HT1080 (cell line): ENCODE measurements at places on chromosomes 4 and X. TPM values are rescaled to one million over a fixed set of nuclear protein-coding genes. Genes with fewer than 3 reads are reported as not detected.
A peak's percentile ranks its signal among the peaks of the same experiment; 100 is the strongest.

- peak; percentile 88 for DNase-seq
Observed at GRCh38 chr4:110854021-110854678, 231.3 kb upstream of the PITX2 start.

DNA sequence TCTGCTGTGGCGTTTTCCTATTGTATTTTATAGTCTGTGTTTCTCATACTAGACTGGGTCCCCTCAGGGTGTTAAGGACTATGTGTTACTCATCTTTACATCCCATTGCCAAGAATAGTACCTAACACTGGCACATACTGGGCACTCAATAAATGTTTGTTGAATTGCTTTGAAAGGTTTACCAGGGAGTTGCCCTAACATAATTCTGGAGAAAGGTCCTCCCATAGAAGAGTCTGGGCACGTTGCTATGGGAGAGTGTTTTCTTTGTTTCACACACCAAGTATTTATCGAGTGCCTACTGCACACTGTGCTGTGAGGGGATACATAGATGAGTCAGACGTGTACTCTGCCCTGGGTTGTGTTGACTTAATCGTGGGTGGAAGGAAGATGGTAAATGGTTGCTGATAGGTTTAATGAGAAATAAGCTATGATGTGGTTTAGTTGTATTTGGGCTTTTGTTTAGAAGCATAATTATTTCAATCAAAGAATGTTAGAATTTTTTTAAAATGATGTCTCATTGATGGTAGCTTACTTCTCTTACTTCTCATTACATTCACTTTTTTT is 42.9 kb downstream of the AFF1 start:
- DNase-seq: peak; percentile 85

GRCh38 chr4:44701037-44701436 is 22.8 kb downstream of the GUF1 start:
- no peak for DNase-seq

The MTNR1A gene
- total RNA-seq: not detected in 2 replicates

DNA sequence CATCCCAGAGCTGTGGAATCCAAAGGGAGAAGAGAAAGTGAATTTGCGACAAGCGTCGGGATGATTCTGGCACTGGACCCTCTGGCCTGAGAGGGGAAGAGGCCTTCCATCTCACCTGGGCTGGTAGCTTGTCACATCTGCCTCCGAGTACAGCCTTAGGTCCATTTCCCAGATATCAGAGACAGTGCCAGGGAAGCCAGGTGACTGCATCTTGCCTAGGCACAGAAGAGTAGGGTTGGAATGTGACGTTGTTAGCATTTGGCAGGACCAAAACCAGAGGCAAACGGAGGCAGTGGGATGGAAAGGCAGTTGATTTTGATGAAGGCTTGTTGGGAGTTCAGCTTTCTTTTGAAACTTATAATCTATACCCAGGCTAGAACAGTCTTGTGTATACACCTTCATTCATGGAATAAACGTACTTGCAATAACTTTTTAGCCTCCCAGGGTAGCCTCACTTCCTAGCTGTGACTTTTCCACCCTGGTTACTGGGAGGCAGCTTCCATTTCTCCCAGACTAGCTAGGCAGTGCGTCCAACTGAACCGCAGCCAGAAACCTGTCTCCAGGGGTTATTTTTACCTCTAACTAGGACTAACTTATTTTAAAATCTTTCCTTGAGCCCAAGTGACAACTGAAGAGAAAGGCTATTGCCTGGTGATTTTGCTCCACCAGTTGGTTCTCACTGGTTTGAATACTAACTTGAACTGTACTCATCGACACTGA is 5.9 kb downstream of the SOD3 start:
- no peak for DNase-seq

The TBX22 gene
- not detected in 2 replicates for total RNA-seq

The APLN gene
- 3.8 and 4.8 TPM in 2 replicates for total RNA-seq

The TLL1 gene
- total RNA-seq: 0.31 TPM in 1 of 2 replicates, not detected in the other

DNA sequence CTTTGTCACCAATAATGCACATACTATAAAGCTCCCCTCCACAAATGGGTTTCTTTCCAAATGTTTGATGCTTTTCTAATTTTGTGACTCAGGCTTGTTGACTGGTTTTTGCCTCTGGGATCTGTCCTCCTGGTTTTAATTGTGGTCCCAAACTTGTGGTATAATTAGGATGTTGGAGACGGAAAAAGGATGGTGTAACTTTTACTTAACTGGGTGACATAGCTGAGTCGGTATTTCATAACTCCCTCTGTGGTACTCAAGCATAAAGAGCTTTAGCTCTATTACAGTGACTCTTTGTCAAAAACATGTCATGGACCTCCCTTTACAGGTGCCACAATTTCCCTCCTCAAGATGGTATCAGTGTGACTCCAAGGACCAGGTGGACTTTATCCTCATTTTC is 119.7 kb upstream of the RBPJ start:
- DNase-seq: no peak

DNA sequence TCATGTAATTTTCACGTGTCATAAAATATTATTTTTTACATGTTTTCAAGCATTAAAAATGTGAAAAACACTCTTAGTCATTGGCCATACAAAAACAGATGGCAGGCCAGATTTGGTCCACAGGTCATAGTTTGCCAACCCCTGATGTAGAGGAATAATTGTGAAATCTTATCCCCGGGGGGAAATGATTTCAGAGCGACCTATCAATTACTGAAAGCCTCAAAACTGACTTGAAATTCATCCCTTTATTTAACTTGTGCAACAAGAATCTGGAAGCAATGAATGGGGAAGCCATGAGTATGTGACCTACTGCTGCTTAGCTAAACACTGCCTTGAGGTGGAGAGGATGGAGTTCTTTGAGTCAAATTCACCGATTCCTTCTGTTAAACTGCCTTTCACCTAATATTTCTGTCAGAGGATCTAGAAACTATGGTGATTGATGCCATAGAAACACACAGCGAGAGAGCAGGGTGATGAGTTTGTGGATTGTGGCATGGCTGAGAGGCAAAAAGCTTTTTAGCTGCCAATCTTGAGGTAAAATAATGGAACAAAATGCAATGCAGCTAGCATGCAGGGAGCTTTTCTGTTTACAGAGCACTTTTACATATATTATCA is 30.3 kb upstream of the BRS3 start:
- no peak for DNase-seq

The TASL gene
- total RNA-seq: not detected in 2 replicates

The SOWAHD gene
- 0.05 and 0.13 TPM in 2 replicates for total RNA-seq

DNA sequence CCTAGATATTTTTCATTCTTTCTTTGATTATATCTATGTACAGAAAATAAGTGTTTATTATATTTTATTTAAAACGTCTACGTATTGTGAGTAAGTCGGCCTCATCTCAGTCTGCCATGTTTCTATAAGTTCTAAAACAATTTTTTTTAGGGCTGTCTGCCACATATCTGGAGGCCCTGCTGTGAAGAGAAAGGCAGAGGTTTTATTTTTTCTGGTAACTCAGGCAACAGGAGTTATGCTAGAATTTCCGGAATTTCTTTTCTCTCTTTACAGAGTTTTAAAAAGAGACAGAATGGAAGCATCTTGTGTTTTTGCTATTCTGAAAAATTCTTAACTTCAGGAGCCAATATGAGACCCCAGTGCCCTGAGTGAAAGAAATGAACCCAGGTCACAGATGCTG is 1124.0 kb upstream of the TENM3 start:
- DNase-seq: no peak

The FAM114A1 gene
- 21.9 and 28.5 TPM in 2 replicates for total RNA-seq

The TMSB15B gene
- total RNA-seq: 2.5 and 4.3 TPM in 2 replicates

DNA sequence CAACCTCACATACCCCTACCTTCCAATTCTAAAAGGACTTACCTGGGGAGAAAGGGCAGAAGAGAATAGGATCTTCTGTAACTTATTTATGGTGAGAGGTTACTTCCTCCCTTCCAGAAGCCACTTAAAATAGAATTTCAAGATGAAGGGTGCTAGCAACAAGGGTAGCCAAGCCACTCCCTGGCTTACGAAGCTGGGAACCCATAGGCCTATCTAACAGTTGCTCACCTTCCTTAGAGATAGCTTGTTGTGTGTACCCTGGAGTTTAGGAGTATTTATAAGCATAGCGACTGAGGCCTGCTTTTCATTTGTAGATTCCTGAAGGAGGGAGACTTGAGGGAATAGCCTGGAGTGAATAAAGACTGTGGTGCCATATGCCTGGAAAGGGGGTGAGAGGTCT is 28.9 kb downstream of the XK start:
- no peak for DNase-seq

The MMRN1 gene
- total RNA-seq: not detected in 2 replicates

The SLC10A4 gene
- total RNA-seq: 1.00 and 1.1 TPM in 2 replicates

DNA sequence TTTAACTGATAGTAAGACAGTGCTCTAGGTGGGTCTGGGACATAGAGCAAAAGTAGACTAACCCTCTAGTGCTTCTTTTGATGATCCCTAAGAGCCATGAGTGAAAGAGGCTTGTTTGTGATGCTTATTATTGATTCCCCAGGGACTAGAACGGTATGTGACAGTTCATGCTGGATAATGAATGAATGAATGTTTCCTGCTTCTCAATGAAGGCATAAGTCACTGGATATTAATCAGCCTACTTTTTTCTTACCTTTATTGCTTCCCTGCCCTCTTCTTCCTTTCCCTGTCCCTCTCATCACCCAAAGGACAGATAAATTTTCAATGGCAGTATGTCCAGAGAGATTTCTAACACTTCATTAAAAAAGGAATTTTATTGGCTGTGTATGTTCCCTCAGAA is 486.2 kb downstream of the RPA4 start:
- no peak for DNase-seq

- no peak for DNase-seq
Observed at GRCh38 chr4:7810783-7811535, 128.7 kb downstream of the AFAP1 start.

- DNase-seq: peak; percentile 83
Observed at GRCh38 chr4:37970702-37971101, 10.5 kb downstream of the PTTG2 start.

The SLIT2 gene
- 0.47 and 0.76 TPM in 2 replicates for total RNA-seq

DNA sequence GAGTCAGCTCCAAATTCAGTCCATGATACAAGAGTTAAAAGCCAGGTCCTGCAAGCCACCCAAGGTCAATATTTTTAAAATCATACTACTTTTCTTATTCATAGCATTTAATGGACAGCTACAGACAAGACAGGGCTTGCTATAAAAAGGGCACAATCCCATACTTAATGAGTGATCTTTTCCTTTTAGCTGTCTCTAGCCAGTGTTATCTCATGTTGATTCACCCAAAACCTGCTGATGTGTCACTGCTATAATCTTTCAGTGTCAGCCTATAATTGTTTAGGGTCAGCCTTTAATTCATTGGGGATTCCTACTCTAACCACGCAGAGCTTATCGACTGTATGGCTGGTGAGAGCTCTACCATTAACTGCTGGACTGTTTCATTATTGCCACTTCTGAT is 51.2 kb upstream of the HCCS start:
- DNase-seq: peak; percentile 33

The AMELX gene
- total RNA-seq: not detected in 2 replicates

DNA sequence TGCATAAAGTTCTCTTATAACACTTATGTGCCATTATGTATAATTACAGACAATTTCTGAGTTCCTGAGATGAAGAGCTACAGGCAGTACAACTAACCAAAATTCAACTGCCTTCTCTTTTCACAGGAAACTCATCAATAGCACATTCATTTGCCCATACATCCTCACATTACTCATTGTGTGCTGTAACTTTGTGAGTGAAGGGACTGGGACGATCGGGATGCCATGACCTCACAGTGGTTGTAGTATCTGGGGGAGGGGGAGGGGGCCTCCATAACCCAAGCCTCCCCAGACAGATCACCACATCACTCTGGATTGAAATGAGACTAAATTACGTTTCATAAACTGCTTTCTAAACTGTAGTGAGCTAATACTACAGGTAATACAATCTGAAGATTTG is 60.7 kb downstream of the ABCG2 start:
- peak; percentile 83 for DNase-seq

DNA sequence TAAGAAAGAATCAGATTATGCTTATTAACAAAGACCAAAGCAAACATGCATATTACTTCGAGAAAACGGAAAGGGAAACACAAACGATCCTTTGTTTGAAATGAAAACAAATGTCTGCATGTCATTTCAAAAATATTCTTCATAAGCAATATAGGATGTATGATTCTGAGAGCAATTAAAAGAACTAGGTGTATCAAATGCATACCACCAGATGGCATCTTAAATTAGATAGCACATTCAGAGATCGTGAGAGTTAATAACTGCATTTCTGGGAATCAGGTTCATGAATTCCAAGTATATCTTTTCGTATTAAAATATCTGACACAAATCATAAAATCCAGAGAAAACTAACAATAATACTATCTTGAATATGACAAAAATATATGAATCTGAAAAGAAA is 159.5 kb downstream of the PPP3CA start:
- no peak for DNase-seq

DNA sequence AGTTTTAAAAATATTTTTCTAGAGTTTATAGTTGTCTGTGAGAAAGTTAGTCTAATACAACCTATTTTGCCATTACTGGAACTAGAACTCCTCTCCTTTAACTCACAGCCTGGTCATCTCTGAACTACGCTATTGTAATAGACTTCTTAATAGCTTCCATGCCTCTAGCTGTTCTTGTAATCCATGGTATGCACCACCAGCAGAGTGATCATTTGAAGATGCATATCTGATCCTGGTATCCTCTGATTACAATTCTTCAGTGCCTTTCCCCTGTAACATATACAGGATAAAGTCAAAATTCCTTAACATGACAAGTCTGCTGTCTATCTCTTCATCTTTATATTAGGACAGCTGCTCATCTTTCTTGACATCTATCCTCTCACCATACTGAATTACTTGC is 37.6 kb upstream of the NALF2 start:
- DNase-seq: no peak

- DNase-seq: no peak
Observed at GRCh38 chr4:1246111-1246881, 2.6 kb downstream of the CTBP1 start.

GRCh38 chr4:23736466-23736865 is 153.4 kb downstream of the PPARGC1A start:
- DNase-seq: no peak

The MSX1 gene
- 34.9 and 47.1 TPM in 2 replicates for total RNA-seq

The HPSE gene
- 4.0 and 6.0 TPM in 2 replicates for total RNA-seq

- no peak for DNase-seq
Observed at GRCh38 chr4:26084414-26084813, 170.4 kb downstream of the SMIM20 start.

The RRH gene
- total RNA-seq: 0.17 TPM in 1 of 2 replicates, not detected in the other

DNA sequence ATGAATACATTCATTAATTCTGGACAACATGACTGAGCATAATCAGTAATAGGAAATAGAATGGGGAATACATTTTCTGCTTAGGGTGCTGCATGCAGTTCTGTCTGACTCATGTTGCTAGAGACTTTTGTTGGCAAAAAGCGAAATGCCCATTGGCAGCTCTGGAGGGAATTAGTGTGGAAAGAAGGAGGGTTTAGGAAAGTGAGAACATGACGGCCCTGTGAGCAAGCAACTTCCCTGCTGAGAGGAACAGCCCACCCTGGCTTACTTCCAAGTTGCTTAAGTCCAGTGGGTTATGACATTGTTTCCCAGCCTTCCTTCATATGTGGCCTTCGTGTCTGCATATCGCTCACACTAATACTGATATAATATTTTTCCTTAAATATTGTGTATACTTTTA is 13.8 kb downstream of the MAD2L1 start:
- peak; percentile 92 for DNase-seq

DNA sequence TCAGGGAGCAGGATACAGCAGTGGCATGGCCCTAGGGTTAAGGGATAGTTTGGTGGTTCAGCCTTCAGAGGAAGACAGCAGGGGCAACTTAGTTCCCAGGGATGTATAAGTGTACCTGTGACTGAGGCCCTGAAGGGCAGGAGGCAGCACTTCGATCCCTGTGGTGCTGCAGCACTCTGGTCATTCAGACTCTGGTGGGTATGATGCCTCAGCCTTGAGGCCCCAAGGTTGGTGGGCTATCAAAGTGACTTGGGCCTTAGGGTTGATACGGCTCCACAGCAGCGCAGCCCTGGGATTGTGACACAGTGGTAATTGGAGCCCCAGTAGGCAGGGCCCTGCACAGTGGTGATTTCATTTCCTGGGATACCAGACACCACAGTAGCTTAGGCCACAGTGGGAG is 1703.1 kb downstream of the PCDH7 start:
- DNase-seq: no peak
